ENCODE measurements at places on chromosomes 1 and 21. TPM values are rescaled to one million over a fixed set of nuclear protein-coding genes. Genes with fewer than 3 reads are reported as not detected.

AKR7A3 gene
- total RNA-seq, result under 0.01 TPM

IRF6 gene
- 1.5 TPM for total RNA-seq

DNA sequence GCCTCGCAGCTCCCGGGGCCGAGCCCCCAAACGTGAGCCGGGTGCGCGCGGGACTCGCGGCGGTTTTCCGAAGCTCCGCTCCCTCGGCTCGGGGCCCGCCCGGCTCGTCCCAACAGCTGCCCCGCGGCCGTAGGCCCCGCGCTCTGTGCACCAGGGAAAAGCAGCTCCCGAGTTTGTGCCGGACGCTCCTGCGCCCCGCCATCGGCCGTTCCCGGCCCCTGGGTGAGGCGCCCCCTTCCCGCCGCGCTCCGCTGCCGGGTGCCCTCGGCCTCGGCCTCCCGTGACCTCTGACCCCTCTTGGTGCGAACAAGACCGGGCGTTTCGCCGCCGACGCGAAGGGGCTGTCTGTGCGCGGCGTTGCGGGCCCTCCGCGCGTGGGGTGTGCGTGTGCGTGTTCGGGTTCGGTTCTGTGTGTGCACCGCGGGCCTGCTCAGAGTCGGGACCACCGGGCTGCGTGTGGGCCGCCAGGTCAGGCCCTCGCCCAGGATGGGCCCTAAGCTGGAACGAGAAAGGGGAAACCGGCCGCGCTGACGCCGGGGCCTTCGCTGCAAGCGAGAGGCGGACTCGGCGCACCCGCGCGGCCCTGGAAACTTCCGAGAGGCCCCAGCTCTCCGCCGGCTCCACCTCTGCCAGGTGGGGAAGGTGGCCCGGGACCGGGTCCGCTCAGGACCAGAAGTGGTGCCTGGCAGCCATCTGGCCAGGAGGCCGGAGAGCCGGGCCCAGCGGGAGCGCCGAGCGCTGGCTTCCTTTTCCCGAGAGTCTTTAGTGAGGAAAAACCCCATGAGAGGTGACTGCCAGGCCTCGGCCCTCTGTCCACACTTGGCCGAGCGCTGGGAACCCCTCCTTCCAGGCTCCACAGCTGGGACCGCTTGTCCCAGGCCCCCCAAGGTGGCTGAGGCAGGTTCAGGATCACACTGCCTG is 1.9 kb downstream of the PRDM16 start:
- no peak for DNase-seq

DNA sequence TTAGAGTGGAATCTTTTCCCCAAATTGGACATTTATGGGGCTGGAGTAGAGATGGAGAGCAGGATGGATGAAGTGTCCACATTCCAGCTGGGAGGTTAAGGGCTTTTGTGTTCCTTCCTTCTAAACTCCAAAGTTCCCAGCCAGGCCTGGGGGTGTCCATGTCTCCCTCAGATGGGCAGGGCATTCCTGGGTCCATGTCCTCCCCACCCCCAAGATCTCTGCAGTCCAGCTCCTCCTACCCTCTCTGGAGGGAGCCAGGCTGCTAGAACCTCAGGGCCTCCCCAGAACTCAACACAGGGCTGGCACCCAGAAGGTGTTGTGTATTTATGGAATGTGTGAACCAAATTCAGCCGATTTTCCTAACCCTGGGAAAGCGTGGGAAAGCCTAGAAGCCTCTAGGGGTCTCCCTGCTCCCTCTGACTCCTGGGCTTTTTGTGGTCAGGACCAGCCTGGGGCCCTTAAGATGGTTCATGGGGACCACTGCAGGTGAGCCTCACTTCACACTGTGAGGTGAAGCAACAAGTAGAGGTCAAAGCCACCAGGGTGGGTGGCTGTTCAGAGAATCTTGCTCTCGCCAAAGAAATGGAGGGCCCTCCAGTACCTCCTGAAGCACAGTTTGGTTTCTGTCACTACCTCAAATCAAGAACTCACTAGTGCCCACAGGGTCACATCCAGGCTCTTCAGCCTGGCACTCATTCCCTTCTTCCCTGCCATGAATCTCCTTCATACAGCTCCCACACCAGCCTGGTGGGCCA is 54.8 kb downstream of the GLIS1 start:
- no peak for DNase-seq

- no peak for DNase-seq
These were observed 65.7 kb downstream of the DHRS3 start for GRCh38 chr1:12552111-12552888.

LCE1F gene
- total RNA-seq, result not detected

ARHGEF11 gene
- total RNA-seq, result 21.0 TPM

DNA sequence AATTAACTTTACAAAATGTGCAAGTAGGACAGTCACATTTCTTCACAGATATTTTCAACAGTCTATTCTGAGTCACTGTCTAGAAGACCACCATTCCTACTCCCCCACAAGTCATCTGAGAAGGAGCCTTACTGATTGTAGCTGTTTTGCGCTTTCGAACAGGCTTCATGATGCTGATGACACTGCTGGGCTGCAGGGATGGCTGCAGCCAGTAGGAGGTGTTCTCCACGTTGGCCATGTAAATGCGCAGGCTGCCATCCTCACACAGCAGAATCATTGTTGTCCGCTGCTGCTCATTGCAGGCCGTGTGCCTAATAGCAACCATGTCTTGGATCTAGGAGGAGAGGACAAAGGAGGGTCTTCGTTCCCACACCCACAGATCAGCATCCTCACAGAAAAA is 56.9 kb downstream of the UBR4 start:
- DNase-seq, result no peak

- no peak for DNase-seq
These were observed 2.8 kb upstream of the KCNA3 start for GRCh38 chr1:110677526-110677925.

- no peak for DNase-seq
These were observed 26.3 kb upstream of the IER5 start for GRCh38 chr1:181061891-181062835.

F3 gene
- 1.4 TPM for total RNA-seq

LRRC39 gene
- total RNA-seq, result 0.20 TPM

- DNase-seq, result no peak
These were observed 37.7 kb upstream of the PADI1 start for GRCh38 chr1:17167041-17167785.

FAM163A gene
- 0.22 TPM for total RNA-seq

GRCh38 chr1:55535724-55536544 is 320.8 kb upstream of the USP24 start:
- no peak for DNase-seq

CELA2A gene
- total RNA-seq, result not detected

GRCh38 chr1:6723621-6724428 is 22.2 kb upstream of the DNAJC11 start:
- peak; percentile 74 for DNase-seq

DNA sequence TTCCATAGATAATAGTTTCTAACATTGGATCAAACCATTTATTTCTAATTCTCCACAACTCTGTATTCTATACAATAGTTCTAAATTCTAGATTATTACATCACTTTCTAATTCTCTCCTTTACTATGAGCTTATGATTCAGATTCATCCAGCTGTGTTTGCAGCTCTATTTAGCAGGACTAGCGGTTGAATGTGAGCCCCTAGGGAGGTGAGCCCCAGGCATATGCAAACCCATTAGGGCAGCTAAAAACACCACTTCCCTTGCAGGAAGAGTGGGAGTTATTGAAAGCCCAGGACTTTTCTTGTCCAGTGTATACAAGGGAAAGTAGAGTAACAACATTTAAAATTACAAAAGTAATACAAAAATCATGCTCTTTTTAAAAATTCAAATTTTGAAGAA is 56.9 kb downstream of the KRTAP19-8 start:
- no peak for DNase-seq

- peak; percentile 65 for DNase-seq
These were observed 2.5 kb upstream of the BCL10 start for GRCh38 chr1:85278853-85279314.

- no peak for DNase-seq
These were observed 41.4 kb downstream of the ANP32E start for GRCh38 chr1:150194381-150195031.

GBP2 gene
- 32.7 TPM for total RNA-seq

- no peak for DNase-seq
These were observed 241.0 kb upstream of the SNX7 start for GRCh38 chr1:98420376-98421084.

DNA sequence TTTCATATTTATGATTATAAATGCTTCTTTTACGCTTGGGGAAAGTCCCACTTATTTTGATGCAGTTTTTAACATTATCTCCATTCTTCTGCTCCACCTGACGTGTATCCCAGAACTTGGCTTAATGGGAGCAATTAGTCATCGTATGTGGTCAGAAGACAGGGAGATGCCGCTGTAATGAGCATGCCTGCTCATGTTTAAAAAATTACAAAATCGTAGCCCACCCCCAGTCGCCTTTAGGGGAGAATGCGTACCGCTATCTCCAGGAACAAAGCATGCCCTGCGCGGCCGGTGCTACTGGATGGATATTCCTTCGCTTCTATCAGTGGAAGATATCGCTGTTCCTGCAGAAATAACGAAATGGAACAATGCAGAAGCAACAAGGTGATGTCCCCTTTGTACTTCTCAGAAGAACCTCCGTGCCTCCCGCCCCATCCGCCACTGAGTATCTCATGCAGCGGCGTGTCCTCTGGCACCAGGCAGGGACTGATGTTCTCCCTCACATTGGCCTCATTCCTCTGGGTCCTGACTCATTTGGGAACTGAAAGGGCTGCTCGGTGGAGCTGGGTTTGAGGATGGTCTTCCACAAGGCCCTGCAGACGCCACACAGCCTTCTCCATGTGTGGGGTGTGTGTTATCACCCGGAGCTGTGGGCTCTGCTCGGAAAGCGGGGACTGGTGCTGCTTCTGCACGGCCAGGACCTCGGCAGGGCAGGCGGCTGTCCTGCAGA is 116.3 kb upstream of the COL6A1 start:
- DNase-seq, result no peak

GRCh38 chr1:25134307-25134706 is 98.0 kb downstream of the SYF2 start:
- DNase-seq, result no peak

DNA sequence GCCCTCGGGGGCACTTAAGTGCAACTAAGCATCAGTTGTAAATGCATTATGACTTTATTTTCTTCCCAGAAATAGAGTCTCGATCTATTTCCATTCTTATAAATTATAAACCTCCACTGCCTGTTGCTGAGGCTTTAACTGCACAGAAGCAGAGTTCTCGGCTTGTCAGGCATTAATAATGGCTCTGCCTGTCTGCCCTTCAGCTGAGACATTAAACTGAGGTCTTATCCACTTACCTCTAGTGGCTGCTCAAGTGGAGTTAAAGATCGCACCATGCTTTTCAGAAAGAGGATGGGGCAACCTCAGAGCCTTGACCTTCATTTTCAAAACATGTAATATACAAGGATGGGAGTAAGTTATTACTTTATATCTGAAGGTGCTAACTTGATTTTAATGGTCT is 597.6 kb upstream of the PRMT6 start:
- no peak for DNase-seq

LAMC2 gene
- 1.1 TPM for total RNA-seq

- DNase-seq, result no peak
These were observed 7.5 kb downstream of the LRRC8C start for GRCh38 chr1:89640440-89640839.

SPOCD1 gene
- 0.99 TPM for total RNA-seq

- DNase-seq, result no peak
These were observed 3.3 kb downstream of the URB1 start for GRCh38 chr21:32389337-32390015.

GRCh38 chr1:12285496-12286143 is 55.8 kb downstream of the VPS13D start:
- peak; percentile 11 for DNase-seq

GRCh38 chr1:2408859-2409276 is 3.5 kb downstream of the PEX10 start:
- DNase-seq, result no peak

DNA sequence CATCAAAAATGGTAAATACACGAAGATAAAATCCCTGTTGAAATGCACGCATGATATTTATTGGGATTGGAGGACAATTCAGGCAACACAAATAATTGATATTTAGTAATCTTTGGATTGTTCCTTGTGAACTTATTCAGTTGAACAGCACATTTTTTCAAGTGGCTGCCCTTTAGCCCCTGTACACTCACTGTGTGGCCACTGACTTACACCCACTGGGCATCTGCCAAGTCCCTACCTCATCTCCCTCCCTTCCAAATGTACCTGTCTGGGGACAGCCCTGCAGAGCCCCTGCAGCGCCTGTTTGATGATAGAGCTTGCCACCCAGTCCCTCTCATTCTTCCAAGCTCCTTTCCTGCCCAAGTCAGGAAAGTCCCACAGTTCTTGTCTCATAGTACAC is 154.3 kb downstream of the GLUL start:
- DNase-seq, result no peak

DNA sequence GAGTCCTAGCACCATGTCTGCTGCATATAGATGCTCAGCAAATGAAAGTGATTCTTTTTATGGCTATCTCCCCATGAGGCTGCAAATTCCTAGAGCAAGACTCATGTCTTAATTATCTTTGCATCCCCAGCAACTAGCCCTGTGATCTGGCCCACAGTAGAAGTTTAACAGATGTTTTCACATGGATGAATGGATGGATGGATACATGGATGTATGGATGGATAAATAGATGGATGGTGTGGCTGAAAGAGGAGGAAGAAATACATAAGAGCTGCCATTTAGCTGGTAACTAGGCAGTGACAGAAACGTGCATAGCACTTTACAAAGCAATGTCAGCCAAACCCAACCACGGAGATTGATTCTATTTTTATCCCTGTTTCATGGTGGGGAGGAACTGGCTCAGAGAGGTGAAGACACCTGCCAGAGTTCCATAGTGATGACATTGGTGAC is 32.7 kb upstream of the ZBTB40 start:
- DNase-seq, result no peak

TGFB2 gene
- total RNA-seq, result 122 TPM

DNA sequence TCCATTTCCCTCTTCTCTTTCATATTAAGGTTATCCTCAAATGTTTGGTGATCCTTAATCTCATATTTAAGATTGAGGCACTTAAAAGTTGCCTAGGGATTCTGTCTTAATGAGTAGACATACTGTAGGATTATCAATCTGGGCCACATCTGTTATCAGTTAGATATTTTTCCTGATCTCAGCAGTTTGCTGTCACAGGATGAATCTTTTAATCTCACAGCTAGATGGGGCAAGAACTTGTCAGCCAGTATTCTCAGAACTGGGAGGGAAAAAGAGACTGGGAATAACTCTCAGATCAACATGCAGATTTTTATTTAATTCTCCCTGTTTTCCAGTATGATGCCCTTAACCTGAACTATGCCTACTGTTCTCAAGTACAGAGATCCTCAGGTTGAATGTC is 14.0 kb downstream of the ZNF644 start:
- DNase-seq, result no peak

CLDN17 gene
- total RNA-seq, result not detected

- DNase-seq, result no peak
These were observed 3.0 kb downstream of the CCDC17 start for GRCh38 chr1:45620588-45621500.

OR2T2 gene
- not detected for total RNA-seq

- DNase-seq, result no peak
These were observed 159.5 kb downstream of the SLC45A1 start for GRCh38 chr1:8477166-8477982.

GRCh38 chr1:93766451-93766850 is 84.8 kb upstream of the BCAR3 start:
- no peak for DNase-seq

FLG2 gene
- not detected for total RNA-seq

KCNA2 gene
- not detected for total RNA-seq
